Activated CD4-positive, alpha-beta T cell treated with anti-CD3 and anti-CD28 coated beads, Interleukin-2, amount 50 U/mL, for 1 hour (primary cell): ENCODE measurements at places on chromosomes 1 and 21.

GRCh38 chr1:100816049-100816448 lies 78.6 kb downstream of the EXTL2 start:
- DNase-seq = no peak

DNA sequence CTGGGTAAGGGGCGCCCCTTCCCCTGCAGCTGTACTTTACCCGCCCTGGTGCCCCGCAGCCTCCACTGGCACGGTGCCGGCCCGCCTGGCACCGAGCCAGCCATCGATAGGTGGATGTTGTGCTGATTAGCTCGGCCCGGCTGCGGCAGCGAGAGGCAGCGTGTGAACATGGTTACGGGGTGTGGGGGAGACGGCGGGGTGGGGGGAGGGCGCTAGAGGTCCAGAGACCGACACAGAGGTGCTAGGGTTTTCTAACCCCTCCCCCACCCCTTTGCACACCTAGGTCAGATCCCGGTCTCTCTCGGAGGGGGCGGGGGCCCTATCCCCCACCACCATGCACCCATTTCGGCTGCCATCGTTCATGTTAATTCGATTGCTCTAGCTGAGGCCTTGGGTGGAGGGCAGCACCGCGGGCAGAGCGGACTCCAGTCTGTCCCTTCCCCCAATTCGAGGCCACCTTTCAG lies 6.7 kb downstream of the EFNA4 start:
- no peak for DNase-seq

DNA sequence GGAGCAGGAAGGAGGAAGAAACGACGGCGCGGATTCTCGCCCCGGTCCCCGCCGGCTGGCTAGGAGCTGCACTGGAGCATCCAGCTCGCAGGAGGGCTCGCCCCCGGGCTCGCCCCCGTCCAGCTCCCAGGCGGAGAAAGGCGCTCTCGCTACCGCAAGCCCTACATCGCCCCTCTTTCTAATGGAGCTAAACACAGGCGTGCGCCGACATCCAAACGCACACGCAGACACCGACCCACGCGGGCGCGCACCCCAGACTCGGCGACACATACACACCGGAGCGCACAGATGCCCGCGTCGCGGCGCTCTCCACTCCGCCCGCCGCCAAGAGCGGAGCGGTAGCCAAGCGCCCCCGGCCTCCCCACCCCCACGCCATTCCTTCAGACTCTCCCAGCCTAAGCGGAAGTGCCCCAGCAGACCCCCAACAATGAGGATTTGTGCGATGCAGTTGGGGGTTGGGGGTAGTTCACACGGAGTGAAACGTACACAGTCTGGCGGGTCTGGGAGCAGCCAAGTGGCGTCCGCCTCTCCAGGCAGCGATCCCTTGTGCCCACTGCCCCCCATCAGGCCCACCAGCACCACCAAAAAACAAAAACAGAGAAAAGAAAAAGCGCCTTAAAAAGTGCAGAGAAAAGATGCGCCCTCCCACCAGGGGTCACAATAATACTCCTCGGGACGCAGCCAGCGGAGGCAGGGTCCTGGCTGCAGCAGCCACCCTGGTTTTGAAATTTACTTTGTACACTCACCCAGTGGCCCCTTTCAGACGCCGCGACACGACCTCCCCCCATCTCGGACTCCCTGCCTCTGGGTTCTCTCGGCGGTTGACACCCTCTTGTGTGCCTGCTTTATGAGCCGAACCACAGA lies 1.4 kb downstream of the DAB1 start:
- no peak for DNase-seq

GRCh38 chr1:218565377-218565776 lies 220.2 kb downstream of the TGFB2 start:
- DNase-seq = no peak

- no peak for DNase-seq
Measured at GRCh38 chr1:108819878-108820277, 37.0 kb downstream of the AKNAD1 start.

- DNase-seq = no peak
Measured at GRCh38 chr1:240423246-240423924, 188.6 kb downstream of the GREM2 start.

DNA sequence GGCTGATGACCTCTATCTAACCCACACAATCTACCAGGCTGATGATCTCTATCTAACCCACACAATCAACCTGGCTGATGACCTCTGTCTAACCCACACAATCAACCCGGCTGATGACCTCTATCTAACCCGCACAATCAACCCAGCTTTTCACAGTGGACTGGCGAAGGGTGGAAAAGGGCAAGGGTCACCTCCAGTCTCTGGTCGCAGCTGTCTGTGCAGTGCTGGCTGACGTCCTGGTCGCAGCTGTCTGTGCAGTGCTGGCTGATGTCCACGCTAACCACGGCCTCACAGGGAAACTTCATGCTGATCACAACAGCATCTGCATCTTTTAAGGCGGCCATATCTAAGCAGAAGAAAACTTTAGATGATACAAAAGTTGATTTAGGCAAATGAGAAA lies 12.2 kb upstream of the CCDC27 start:
- DNase-seq = no peak

GRCh38 chr1:167457936-167458584 lies 60.3 kb downstream of the CD247 start:
- no peak for DNase-seq

DNA sequence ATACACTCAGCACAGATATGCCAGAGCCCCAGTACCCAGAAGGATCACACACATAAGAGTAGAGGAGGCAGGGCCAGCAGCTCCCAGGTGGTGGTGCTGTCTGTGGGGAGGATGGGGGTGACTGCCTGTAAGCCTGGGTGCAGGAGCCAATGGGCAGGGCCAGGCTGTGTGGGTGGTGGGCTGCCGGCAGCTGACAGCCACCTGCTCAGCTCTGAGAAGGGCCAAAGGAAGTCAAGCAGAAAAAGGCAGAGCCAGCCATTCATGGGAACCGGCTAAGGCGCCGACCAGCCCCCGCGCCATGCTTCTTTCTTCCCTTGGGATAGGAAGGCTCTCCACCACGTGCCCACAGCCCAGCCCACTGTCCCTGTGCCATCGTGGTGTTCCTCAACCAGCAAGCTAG lies 14.1 kb downstream of the PIK3C2B start:
- DNase-seq = no peak
